ENCODE measurements at places on chromosomes 3 and 15.

GRCh38 chr3:31102196-31102879 lies 207.9 kb upstream of the GADL1 start:
- DNase-seq = no peak

GRCh38 chr3:79477242-79477641 lies 290.6 kb downstream of the ROBO1 start:
- DNase-seq = no peak

GRCh38 chr3:123143669-123144411 lies 57.9 kb upstream of the SEC22A start:
- peak; percentile 38 for DNase-seq

DNA sequence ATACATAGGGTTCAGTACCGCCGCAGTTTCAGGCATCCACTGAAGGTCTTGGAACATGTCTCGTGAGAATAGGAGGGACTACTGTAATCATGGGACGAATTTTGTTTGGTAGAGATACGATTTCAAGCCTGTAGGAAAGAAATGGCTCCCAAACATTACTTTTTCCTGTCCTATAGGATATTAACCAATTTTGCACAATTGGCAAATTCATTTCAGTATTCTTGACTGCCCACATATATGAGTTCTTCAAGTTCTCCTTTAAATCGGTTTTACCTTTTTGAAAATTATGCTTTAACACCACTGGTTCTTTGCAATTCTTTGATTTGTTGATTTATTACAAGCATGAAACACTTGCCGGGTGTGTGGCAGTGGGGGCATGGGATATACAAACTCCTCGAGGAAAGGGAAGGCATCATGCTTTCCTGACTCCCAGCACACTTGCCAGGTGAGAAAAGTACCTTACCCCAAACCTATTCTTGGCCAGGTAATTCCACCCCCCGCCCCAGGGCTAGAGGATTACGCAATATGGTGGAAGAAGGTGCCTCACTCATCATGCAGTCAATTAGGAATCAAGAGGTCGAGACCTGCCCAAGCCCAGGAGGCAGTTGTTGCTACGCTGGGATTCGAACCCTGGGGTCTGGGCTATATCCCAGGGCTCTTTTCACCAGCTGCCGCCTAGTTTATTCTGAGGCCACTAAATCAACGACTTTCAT lies 584 bp upstream of the LARS2 start:
- DNase-seq = no peak

DNA sequence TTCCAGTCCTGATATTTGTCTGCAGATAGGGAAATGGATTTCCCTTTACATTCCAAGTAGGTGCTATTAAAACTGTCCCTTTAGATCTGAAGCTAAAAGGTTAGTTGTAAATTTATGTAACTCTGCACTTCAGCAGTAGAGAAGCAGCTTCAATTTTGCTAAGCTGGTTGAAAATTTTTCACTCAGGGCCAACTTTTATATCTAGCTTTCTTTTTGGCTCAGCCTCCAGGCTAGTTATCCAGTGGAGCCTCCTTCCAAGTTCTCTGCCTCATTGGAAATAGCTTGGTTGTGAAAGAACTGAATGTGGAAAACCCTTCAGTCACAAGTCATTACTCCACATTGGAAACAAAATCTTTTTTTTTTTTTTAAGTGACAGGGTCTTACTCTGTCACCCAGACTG lies 8.2 kb upstream of the ZNF660 start:
- DNase-seq = no peak

- no peak for DNase-seq
These were observed 13.1 kb upstream of the WWTR1 start for GRCh38 chr3:149670742-149671492.

DNA sequence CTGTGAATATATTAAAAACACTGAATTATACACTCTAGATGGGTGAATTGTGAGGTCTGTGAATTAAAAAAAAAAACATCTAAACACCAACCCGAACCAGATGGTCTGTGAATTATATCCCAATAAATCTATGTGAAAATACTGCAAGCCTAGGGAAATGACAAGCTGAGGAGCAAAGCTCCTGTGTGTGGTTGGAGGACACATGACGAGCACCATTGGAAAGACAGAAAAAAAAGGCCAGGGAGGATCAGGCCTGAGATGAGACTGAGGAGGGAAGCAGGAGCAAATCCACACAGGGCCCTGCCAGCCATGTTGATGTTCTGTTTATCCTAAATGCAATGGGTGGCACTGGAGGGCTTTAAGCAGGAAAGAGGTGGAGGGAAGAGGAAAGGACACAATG lies 200.0 kb downstream of the RORA start:
- DNase-seq = no peak

GRCh38 chr3:11096266-11097139 lies 57.8 kb upstream of the HRH1 start:
- no peak for DNase-seq

DNA sequence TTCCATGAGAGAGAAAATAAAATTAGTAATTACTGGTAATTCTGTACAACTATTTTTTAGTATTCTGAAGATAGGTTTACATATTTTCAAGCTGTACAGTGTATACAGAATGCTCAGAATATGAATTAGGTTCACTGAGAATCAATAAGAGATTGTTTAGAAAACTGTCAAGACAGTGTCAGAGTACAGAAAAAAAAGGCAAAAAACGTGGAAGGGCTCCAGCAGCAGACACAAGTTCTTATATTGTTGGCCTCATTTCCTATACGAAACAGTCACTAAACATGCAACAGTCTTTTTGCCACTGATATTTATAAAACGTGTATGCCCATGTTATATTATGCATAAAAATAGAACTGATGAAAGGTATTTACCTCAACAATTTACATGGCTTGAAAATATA lies 103.9 kb downstream of the ISL2 start:
- no peak for DNase-seq

DNA sequence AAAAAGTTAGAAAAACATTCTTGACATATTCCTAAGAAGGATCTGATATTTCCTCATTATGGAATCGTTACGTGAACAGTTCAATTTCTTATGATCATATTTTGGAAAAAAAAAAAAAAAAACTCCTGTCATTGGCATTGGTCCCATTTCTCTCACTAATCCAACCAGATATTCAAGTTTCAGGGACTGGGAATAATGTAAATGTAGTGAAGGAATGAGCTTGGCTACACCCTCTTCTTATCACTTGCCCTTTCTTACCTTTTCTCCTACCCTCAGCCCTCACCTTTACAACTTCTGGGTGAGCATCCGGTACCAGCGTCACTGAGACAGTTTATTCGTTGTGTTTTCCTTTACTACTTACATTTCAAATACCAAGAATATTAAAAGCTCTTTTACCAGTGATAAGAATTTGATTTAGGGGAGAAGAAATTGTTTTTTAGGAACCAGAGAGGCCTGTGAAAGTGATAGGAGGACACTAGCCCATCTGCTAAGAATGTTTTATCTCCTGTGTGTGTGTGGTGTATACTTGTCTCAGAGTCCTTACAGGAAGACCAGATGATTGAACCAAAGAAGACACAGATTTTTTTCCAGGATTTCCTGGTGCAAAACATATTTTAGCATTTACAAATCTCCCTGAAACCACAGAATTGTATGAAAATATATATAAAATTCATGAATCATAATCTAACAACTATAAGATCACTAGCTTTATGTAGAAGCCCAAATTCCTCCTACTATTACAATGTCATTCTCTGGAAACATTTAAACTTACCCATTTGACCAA lies 946.7 kb downstream of the ZPLD1 start:
- DNase-seq = no peak

- no peak for DNase-seq
These were observed 129.8 kb downstream of the MEIS2 start for GRCh38 chr15:36970522-36970921.

DNA sequence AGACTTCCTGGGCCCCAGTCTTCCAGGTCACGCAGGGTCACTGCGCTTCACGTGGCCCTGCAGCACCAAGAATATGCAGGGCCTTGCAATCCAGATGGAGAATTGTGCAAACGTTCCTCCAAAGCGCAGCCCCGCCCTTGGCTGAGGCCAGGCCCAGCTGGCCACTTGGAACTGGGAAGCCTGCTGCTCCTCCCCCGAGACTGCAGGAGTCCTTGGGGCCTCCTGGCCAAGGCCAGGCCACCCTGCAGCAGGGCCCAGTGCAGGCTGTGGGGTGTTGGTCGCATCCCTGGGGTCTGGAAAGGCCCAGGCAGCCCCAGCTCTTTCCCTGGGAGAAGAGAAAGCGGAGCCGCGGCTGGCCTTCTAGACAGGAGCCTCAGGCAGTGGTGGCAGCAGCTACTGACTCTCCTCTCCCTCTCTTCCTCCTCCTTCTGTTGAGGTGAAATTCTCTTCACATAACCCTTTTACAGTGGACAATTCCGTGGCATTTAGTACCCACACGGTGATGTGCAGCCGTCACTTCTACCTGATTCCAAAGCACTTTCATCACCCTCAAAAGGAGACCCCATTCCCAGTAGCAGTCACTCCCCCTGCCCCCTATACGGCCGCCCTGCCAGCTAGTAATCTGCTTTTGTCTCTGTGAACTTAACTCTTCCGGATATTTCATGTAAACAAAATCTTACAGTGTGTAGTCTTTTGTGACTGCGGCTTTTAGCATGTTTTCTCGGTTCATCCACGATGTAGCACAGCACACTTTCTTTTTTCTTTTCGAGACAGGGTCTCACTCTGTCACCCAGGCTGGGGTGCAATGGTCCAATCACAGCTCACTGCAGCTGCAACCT lies 103.9 kb downstream of the TMEM266 start:
- peak; percentile 80 for DNase-seq

GRCh38 chr3:5195605-5196004 lies 8.1 kb downstream of the EDEM1 start:
- DNase-seq = no peak

- peak; percentile 95 for DNase-seq
These were observed 559 bp downstream of the PKM start for GRCh38 chr15:72230197-72231065.

All from spleen (tissue), 13 donors.